ENCODE measurements at places on chromosomes 11 and 22. TPM values are rescaled to one million over a fixed set of nuclear protein-coding genes. Genes with fewer than 3 reads are reported as not detected.

DNA sequence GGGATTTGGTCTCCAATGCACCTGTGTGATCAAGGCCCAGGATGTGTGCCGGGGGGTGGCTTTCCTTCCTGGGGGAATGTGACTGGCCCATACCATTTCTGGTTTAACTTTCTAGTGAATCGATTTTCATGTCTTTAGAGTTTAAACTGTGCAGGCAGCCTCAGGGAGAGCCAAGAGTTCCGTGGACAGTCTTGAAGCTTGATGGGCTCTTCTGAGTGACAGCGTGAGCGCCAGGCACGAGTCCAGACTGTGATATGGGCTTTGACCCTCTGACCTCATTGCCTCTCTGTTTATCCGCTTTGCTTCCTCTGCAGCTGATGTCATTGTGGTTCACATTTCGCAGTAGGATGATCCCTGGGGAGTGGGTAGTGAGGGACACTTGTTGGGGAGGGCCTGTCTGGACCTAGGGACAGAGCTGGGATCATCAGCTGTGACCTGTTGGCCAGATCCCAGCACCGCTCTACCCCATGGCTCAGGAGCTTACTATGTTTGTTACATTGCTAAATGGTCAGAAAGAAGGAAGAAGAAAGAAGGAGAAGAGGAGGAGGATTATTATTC lies 80.6 kb upstream of the CLDN5 start:
- no peak for DNase-seq

DNA sequence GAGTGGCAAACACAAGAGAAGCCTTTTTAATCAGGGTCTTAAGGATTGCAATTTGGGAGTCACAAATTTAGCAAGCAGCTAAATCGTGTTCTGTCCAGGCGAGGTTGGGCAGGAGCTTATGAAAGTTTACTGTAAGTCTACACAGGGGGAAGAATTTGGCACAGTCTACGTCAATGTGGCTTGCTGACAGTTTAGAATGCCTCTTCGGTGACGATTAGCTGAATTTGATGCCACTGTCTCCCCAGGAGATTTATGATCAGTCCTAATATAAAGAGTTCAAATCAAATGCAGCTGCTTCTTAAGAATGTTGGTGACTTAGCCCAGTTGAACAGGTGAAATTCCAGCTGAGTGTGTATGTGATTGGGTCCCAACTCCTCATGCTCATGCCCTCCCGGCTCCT lies 114.1 kb upstream of the CLPB start:
- no peak for DNase-seq

- DNase-seq = peak; percentile 35
Measured at GRCh38 chr11:5004424-5005274, 10.0 kb downstream of the OR51L1 start.

GRCh38 chr22:43377896-43378704 lies 33.7 kb upstream of the MPPED1 start:
- no peak for DNase-seq

DNA sequence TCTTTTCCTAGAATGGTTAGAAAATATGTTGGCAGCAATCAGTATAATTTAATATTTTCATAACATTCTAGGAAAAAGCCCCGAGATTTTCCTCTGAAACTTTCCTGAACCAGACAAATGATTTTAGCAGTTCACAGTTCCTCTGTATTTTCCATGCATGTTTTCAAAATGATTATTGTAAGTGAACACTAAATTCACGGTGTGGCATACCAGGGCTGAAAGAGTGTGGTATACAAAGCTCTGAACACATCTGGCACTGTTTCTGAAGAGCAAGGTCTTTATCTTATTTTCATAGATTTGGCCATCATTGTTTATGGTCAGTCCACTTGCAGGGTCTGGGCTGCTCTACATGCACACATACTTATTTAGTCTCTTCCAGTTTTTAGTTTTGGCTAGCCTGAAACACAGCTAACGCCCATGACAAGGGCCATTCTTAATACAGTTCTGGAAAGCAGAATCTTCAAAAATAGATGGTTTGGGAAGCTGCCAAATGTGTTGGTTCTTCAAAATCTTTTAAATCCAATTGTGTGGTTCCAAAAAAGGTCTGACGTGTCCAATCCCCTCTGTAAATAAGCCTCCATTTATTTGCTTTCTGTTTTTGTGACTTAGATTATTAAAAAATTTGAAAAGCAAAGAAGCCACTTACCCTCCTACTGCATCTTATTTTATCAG lies 7.9 kb upstream of the GAB2 start:
- DNase-seq = no peak

- DNase-seq = no peak
Measured at GRCh38 chr11:16610738-16611388, 127.6 kb upstream of the C11orf58 start.

- no peak for DNase-seq
Measured at GRCh38 chr11:35253237-35253636, 114.3 kb downstream of the CD44 start.

GRCh38 chr22:31492151-31492550 lies 2.5 kb upstream of the EIF4ENIF1 start:
- no peak for DNase-seq

GRCh38 chr11:47591764-47592163 lies 2.4 kb downstream of the C1QTNF4 start:
- DNase-seq = no peak

GRCh38 chr11:86245369-86246292 lies 1.1 kb downstream of the EED start:
- DNase-seq = no peak

DNA sequence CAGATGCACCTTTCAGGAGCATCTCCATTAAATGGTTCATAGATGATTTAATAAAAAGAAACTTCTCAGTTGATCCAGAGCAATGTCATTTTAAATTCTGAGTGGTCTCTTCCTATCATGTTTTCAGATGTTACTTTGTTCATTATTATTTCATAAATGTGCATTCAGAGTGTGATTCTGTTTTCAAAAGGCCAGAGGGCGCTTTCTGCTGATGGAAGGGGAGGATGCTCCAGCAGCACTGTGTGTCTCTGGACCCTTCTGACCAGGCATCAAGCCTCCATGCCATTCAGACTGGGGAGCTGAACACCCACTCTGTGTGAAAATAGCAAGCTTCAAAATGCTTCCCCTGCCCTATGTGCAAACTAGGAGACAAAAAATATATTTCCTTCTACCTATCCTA lies 23.9 kb upstream of the CRTAM start:
- DNase-seq = no peak

- DNase-seq = no peak
Measured at GRCh38 chr11:64998141-64998540, 1.4 kb upstream of the BATF2 start.

- no peak for DNase-seq
Measured at GRCh38 chr11:134555510-134555909, 143.5 kb upstream of the B3GAT1 start.

GRCh38 chr11:93474123-93474522 lies 69.1 kb downstream of the SMCO4 start:
- no peak for DNase-seq

- peak; percentile 28 for DNase-seq
Measured at GRCh38 chr11:1890856-1891830, 552 bp downstream of the PRR33 start.

The TEX12 gene
- total RNA-seq = 0.36 TPM

The SPI1 gene
- 6.6 TPM for total RNA-seq

The FOLR2 gene
- 136 TPM for total RNA-seq

The GRAP2 gene
- total RNA-seq = 0.79 TPM

The CRYAB gene
- total RNA-seq = 8,477 TPM

The BTBD18 gene
- not detected for total RNA-seq

The LDHAL6A gene
- total RNA-seq = not detected

The ACTN3 gene
- total RNA-seq = not detected

The PARVG gene
- total RNA-seq = 34.8 TPM

The FOLH1 gene
- 0.39 TPM for total RNA-seq

Data from heart left ventricle (tissue), 16 donors.